Stomach (tissue), 19 donors: ENCODE measurements at places on chromosomes 5 and 9. TPM values are rescaled to one million over a fixed set of nuclear protein-coding genes. Genes with fewer than 3 reads are reported as not detected.
A peak's percentile ranks its signal among the peaks of the same experiment; 100 is the strongest.

DNA sequence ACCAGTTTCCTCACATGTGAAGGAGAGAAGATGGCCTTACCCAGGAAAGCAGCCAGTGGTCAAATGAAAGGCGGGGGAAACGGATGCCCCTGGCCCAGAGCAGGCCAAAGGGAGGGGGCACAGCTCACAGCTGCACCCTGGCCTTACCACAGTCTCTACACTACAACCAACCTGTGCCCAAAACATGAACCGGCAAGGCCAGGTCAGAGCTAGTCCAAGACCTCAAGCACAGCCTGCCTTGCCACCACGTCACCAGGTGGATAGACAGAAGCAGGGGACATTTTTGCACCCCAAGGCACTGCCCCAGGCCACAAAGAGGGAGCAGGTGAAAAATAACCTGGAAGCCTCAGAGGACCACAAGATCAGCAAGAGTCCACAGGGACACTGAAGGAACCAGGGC lies 4.5 kb downstream of the GRIN1 start:
- H3K4me1 ChIP-seq: peaks cover 9% of the 10 kb centered on the region
- H3K36me3 ChIP-seq: no peaks in the 10 kb centered on the region
- no peak overlapping the region for H3K27ac ChIP-seq
- H3K27me3 ChIP-seq: peaks cover 75% of the 10 kb centered on the region

DNA sequence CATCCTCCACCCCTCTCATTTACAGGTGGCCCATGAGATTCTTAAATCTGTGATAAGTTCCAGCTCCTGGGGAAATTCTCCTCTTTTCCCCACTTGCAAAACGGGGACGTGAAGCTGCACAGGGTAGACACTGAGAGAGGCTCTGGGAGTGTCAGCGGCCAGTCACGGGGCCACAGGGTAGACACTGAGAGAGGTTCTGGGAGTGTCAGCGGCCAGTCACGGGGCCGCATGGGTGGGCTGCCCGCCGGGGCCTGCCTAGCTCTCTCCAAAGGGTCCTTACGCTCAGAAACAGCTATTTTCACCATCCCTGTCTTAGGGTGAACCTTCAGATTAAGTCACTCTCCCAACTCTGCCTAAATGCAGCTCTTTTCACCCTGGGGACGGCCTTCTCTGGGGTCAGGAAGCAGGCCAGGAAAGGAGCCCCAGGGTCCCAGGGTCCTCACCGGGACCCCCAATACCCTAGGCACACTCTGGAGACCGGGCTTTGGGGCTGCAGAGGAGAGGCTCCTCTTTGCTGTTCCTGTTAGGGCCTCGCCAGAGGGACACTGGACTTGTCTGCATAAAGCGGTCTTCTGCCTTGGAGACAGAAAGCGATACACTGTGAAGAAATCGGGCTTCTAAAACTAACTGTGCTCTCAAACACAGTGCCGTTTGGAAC lies 1.5 kb downstream of the FAM78A start:
- peak overlapping the region; percentile 67 for H3K4me3 ChIP-seq
- H3K27me3 ChIP-seq: peaks cover 46% of the 10 kb centered on the region
- no peaks in the 10 kb centered on the region for H3K36me3 ChIP-seq
- H3K27ac ChIP-seq: peak overlapping the region; percentile 69
- peaks cover 18% of the 10 kb centered on the region for H3K4me1 ChIP-seq
- DNase-seq: no peak

DNA sequence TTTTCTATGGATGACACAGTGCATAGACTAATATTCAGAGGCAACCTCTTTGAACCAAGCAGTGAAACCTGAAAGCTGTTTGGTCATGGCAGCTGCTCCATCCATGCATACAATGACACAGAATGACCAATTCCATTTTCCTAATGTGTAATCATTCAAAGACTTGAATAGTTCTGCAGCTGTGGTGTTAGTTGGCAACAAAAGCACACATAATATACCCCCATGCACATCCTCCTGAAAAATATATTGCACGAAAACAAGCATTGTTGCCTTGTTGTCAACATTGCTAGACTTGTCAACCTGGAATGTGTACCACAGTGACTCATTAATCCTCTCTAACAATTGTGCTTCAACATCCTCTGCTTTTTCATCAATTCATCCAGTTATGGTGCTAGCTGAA lies 71.0 kb upstream of the SEMA6A start:
- H3K27ac ChIP-seq: no peak overlapping the region
- H3K4me1 ChIP-seq: no peaks in the 10 kb centered on the region
- no peak overlapping the region for H3K4me3 ChIP-seq
- H3K36me3 ChIP-seq: no peaks in the 10 kb centered on the region

- H3K27me3 ChIP-seq: no peaks in the 10 kb centered on the region
- no peak overlapping the region for H3K27ac ChIP-seq
- no peaks in the 10 kb centered on the region for H3K36me3 ChIP-seq
- no peak overlapping the region for H3K4me3 ChIP-seq
- H3K4me1 ChIP-seq: no peaks in the 10 kb centered on the region
- no peak for DNase-seq
Measured at GRCh38 chr9:7653262-7653661, 146.3 kb downstream of the DMAC1 start.

DNA sequence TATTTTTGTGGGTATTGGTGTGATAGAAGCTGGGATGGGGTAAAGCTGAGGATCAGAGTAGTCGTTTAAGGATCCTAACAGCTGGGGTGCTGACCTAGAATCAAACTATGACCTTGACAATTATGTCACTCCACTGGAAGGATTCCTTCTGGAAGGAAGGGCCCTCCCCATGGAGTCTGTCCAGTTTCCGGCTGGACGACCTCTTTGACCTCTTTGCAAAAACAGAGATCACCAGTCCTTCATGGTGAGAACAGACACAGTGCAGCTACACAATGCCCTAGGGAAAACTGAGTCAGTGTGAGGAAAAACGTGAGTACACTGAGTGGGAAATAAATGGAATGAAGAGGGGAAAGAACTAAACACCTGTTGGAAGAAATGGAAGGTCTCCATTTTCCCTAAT lies 445.6 kb downstream of the MAT2B start:
- H3K4me3 ChIP-seq: no peak overlapping the region
- DNase-seq: no peak
- no peaks in the 10 kb centered on the region for H3K4me1 ChIP-seq
- H3K27ac ChIP-seq: no peak overlapping the region

DNA sequence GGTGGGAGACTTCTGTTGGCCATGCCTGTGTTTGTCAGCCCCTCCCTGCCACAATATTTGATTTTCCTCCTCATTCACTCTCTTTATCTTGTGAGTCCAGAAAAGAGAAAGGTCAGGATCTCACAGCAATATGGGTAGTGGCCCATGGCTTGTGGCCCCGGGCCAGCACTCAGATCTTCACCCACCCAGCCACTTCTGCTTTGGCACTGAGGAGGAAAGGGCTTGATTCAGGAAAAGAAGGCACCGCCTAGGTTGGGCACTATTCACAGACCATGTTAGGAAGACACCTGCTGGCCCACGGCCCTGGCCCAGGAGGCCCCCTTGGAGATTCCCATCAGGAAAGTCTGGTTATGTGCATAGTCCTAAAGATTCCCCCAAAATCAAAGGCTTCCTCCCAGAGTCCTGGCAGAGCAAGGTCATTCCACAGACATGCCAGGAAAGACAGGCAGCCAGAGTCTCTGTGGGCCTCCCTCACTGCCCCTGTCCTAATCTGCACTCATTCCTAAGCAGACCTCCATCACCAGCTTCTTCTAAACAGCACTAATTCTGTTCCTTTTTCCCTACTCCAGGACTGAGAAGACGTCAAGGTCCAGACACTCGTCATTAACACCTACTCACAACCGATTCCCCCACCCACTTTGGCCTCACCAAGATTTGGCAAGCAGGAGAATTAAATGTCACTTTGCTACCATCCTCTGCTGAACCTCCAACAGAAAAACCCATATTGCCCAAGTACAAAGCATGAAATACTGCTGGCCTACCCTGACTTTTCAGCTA lies 179.3 kb downstream of the DEPDC1B start:
- no peak overlapping the region for H3K4me3 ChIP-seq
- peak overlapping the region; percentile 6 for H3K27ac ChIP-seq
- no peaks in the 10 kb centered on the region for H3K36me3 ChIP-seq
- H3K4me1 ChIP-seq: peaks cover 43% of the 10 kb centered on the region
- DNase-seq: no peak

DNA sequence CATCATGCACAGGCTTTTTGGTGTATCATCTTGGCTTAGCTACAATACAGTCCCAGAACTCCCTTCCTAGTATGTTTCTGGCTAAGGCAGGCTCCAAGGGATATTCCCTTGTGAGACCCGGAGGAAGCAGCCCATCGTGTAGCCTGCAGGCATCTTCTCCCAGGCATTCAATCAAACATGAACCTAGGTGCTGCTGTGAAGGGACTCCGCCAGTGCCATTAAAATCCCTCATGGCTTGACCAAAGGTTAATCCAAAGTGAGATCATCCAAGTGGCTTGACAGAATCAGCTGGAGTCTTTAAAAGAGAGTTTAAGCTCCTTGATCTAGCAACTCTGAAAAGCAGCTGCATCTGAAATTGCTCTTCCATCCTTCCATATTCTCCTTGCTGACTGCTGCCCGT lies 333.9 kb downstream of the DIRAS2 start:
- H3K4me3 ChIP-seq: no peak overlapping the region
- H3K36me3 ChIP-seq: no peaks in the 10 kb centered on the region
- no peaks in the 10 kb centered on the region for H3K27me3 ChIP-seq
- DNase-seq: no peak
- no peak overlapping the region for H3K27ac ChIP-seq

- H3K4me1 ChIP-seq: no peaks in the 10 kb centered on the region
- DNase-seq: no peak
- no peak overlapping the region for H3K4me3 ChIP-seq
- peaks cover 62% of the 10 kb centered on the region for H3K36me3 ChIP-seq
- no peak overlapping the region for H3K27ac ChIP-seq
- no peaks in the 10 kb centered on the region for H3K27me3 ChIP-seq
Measured at GRCh38 chr5:53071298-53071697, 38.3 kb downstream of the MOCS2 start.

GRCh38 chr9:136995362-136995761 lies 1.0 kb downstream of the CLIC3 start:
- no peak overlapping the region for H3K4me3 ChIP-seq
- DNase-seq: no peak
- no peaks in the 10 kb centered on the region for H3K27me3 ChIP-seq
- H3K36me3 ChIP-seq: peaks cover 13% of the 10 kb centered on the region
- no peak overlapping the region for H3K27ac ChIP-seq

DNA sequence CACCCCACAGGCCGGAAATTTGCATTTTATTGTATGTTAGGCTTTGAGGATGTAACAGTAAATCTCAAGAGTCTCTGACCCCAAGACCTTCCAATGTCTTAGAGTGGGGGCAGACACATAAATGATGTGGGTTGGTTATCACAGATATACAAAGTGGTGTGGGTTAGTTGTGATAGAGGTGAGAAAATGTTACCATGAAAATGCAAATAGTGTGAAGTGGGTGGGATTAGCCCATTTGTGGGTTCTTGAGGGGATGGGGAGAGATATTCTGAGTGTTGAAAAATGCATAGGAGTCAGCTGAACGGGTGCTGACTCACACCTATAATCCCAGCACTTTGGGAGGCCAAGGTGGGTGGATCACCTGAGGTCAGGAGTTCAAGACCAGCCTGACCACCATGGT lies 7.9 kb upstream of the RNF145 start:
- no peak overlapping the region for H3K27ac ChIP-seq
- H3K27me3 ChIP-seq: no peaks in the 10 kb centered on the region

GRCh38 chr9:15499139-15499538 lies 11.6 kb downstream of the PSIP1 start:
- no peaks in the 10 kb centered on the region for H3K27me3 ChIP-seq
- H3K27ac ChIP-seq: no peak overlapping the region
- H3K36me3 ChIP-seq: peaks cover 14% of the 10 kb centered on the region

GRCh38 chr5:172564188-172564587 lies 76.9 kb upstream of the NEURL1B start:
- no peaks in the 10 kb centered on the region for H3K36me3 ChIP-seq
- DNase-seq: peak; percentile 90
- H3K4me3 ChIP-seq: no peak overlapping the region
- H3K27me3 ChIP-seq: no peaks in the 10 kb centered on the region

Gene FBP1
- 34.4 TPM for total RNA-seq

Gene PCDHGA2
- 1.2 TPM for total RNA-seq

Gene ADRA1B
- 9.3 TPM for total RNA-seq
